Endothelial cell of umbilical vein (primary cell): ENCODE measurements at places on chromosomes 5 and 9. TPM values are rescaled to one million over a fixed set of nuclear protein-coding genes. Genes with fewer than 3 reads are reported as not detected.
A peak's percentile ranks its signal among the peaks of the same experiment; 100 is the strongest.

DNA sequence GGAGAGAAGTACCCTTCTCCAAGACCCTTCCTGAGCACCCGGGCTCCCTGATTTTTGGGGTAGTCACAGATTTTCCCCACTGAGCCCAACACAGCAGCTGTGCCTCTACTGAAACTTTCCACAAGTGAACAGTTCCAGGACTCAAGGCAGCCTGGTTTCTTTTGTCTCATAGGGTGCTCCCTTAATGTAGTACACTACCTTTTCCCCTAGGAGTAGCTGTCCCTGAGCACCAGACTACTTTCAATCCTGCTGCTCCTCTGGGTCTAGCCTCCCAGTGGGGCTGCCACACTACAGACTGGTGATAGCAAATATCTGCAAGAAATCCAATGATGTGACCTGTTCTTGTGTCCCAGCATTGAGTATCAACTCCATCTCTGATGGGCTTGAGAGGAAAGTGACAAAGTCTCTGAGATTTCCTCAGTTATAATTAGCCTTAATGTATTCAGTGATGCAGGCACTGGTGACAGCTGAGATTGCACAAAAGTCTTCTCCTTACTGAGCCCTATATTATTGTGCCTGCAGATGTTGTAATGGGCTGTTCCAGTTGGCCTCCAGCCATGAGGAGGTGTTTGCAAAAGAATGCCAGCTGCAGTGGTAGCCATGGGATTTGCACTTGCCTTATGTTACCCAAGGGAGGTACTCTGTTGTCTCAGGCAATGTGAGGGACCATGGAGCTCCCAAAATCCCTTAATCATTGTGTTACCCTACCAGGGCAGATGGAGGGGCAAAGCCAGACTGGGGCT lies 1802.5 kb downstream of the EFNA5 start:
- no peaks in the 10 kb centered on the region for H3K4me1 ChIP-seq
- no peak overlapping the region for H3K27ac ChIP-seq
- H3K36me3 ChIP-seq = no peaks in the 10 kb centered on the region
- H3K4me3 ChIP-seq = no peak overlapping the region
- DNase-seq = no peak

- H3K27me3 ChIP-seq = peaks cover 5% of the 10 kb centered on the region
- no peak overlapping the region for H3K27ac ChIP-seq
- DNase-seq = no peak
- no peaks in the 10 kb centered on the region for H3K4me1 ChIP-seq
These were observed 27.2 kb downstream of the TMOD1 start for GRCh38 chr9:97528529-97529230.

- DNase-seq = no peak
- no peaks in the 10 kb centered on the region for H3K36me3 ChIP-seq
- no peak overlapping the region for H3K27ac ChIP-seq
- no peak overlapping the region for H3K4me3 ChIP-seq
- H3K4me1 ChIP-seq = no peaks in the 10 kb centered on the region
These were observed 511.6 kb upstream of the FAM174A start for GRCh38 chr5:100023536-100023935.

- peaks cover 32% of the 10 kb centered on the region for H3K4me1 ChIP-seq
- no peak overlapping the region for H3K4me3 ChIP-seq
- DNase-seq = peak; percentile 99
- peak overlapping the region; percentile 85 for H3K27ac ChIP-seq
- H3K27me3 ChIP-seq = no peaks in the 10 kb centered on the region
- no peaks in the 10 kb centered on the region for H3K36me3 ChIP-seq
These were observed 98.8 kb upstream of the BASP1 start for GRCh38 chr5:17118631-17119030.

The CATSPER3 gene
- polyA plus RNA-seq = 0.35 and 0.43 TPM in 2 replicates

The PAPPA gene
- 0.30 and 0.41 TPM in 2 replicates for polyA plus RNA-seq

The SETD9 gene
- 7.1 and 7.9 TPM in 2 replicates for polyA plus RNA-seq

The CMYA5 gene
- polyA plus RNA-seq = 0.04 and 0.05 TPM in 2 replicates
